ENCODE measurements at places on chromosomes 4 and X.

GRCh38 chrX:115373308-115373707, 83.8 kb downstream of the LUZP4 start:
- no peak for ATAC-seq

- peak; percentile 56 for ATAC-seq
Measured at GRCh38 chr4:26081795-26082498, 167.9 kb downstream of the SMIM20 start.

DNA sequence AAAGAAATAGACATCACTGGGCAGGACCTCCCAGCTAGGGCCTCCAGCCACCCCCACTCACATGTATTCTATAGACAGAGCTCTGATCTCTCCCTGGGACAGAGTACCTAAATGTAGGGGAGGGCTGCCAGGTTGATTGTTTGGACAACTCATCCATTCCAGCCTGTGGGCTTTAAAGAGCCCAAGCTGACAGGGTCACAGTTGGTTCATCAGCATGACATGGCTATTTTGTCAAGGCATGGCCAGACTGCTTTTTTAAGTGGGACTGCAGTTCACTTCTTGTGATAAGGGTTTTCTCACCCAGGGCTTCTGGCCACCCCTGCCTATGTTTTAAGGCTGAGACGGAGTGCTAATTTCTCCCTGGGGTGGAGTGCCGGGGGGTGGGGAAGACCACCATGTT, 63.3 kb downstream of the KLHL4 start:
- no peak for ATAC-seq

GRCh38 chrX:105221374-105221773, 880 bp upstream of the TEX13A start:
- no peak for ATAC-seq

- ATAC-seq = no peak
Measured at GRCh38 chr4:166042510-166043055, 169.5 kb downstream of the TLL1 start.

DNA sequence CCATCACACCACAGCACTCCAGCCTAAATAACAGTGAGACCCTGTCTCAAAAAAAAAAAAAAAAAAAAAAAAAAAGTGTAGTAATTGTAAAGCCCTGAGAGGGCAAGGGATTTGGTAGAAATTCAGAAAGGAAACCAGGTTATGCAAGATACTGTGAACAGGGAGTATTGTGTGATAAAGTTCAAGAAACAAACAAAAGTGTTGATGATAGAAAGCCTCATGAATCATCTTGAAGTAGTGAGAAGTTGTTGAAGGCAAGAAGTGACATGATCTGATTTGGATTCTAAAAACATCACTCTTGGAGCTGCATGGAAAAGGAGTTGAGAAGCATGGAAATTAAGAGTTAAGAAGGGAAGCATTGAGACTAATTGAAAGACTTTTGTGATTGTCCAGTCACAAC, 102.2 kb downstream of the RAP1GDS1 start:
- no peak for ATAC-seq

- ATAC-seq = no peak
Measured at GRCh38 chr4:168618577-168619265, 121.9 kb downstream of the PALLD start.

- no peak for ATAC-seq
Measured at GRCh38 chr4:39616651-39617050, 22.0 kb downstream of the SMIM14 start.

GRCh38 chr4:78885598-78885997, 53.6 kb downstream of the PAQR3 start:
- ATAC-seq = no peak

- ATAC-seq = no peak
Measured at GRCh38 chr4:138977524-138977923, 38.1 kb upstream of the NOCT start.

GRCh38 chrX:39705290-39705689, 392.5 kb downstream of the BCOR start:
- ATAC-seq = peak; percentile 94

DNA sequence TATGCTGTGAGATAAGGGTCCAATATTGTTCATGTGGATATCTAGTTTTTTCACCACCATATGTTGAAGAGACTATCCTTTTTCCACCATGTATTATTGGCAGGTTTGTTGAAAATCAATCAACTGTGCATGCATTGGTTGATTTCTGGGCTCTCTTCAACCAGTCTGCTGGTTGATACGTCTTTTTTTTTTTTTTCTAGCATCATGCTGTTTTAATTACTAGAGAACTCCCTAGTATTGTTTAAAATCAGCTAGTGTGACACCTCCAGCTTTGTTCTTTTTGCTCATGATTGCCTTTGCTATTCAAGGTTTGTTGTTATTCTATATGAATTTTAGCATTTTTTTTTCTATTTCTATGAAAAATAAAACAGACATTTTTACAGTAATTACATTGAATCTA, 123.9 kb downstream of the SLC7A11 start:
- no peak for ATAC-seq

DNA sequence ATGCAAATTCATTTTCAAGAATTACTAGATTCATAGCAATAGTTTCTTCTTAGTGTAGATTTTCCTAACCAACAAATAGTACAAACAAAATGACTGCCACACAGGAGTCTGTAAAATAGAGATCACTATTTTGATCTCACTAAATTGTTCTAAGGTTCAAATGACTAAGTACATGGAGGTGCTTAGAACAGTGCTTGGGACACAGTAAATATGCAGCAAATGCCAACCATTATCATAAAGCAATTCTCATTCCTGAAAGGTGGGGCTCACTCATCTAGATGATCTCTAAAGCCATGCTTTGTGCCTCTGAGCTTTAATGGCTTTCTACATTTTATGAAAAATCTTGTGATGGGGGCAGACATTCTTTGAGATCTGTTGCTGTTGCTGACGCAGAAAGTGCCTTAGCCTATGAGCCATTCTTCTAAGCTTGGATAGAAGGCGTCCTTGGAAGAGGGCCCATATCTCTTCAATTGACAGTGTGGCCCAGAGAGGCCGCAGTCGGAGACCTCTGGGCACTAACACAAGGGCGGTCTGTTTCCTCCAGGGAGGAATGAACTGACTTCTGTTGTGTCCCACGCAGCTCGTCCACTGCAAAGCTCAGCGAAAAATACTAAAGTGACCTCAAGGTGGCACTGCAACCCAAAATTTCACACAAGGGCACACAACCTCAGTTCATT, 23.5 kb downstream of the TLR10 start:
- ATAC-seq = peak; percentile 83

- no peak for ATAC-seq
Measured at GRCh38 chrX:17737986-17738713, 857 bp downstream of the SCML1 start.

DNA sequence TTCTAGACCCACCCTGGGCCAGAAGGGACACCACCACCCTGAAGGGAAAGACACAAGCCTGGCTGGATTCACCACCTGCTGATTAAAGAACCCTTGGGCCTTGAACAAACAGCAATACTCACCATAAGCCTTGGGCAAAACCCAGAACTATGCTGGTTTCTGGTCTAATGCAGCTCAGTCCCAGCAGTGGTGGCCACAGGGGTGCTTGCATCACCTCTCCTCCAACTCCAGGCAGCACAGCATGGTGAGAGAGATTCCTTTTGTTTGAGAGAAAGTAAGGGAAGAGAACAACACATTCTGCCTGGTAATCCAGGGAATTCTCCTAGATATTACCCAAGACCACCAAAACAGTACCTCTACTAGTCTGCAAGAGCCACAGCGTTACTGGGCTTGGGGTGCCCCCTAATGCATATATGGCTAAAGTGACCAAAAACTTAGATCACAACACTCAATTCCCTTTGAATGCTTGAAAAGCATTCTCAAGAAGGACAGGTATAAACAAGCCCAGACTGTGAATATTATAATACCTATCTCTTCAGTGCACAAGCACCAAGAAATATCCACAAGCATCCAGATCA, 25.7 kb downstream of the RNF128 start:
- no peak for ATAC-seq

GRCh38 chr4:1002131-1002630, 9.0 kb upstream of the SLC26A1 start:
- ATAC-seq = peak; percentile 49

GRCh38 chr4:119676101-119676500, 47.5 kb upstream of the PDE5A start:
- ATAC-seq = no peak

GRCh38 chr4:105547769-105548168, 4.7 kb upstream of the ARHGEF38 start:
- ATAC-seq = no peak

- no peak for ATAC-seq
Measured at GRCh38 chr4:38503689-38504395, 160.2 kb upstream of the KLF3 start.

- ATAC-seq = peak; percentile 92
Measured at GRCh38 chr4:38621028-38621684, 42.8 kb upstream of the KLF3 start.

DNA sequence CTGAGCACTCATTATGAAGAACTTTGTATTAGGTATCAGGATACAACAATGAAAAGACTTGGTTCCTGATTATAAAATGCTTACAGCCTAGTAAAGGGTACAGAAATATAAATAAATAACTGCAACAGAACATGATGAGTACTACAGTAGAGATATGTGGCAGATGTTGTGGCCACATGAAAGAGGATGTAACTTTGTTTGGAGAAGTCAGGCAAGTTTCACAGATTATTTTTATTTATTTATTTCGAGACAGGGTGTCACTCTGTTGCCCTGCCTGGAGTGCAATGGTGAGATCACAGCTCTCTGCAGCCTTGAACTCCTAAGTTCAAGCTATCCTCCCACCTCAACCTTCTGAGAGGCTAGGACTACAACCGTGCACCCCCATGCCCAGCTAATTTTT, 15.8 kb upstream of the UBE2K start:
- no peak for ATAC-seq

- ATAC-seq = no peak
Measured at GRCh38 chr4:26412381-26413372, 77.6 kb downstream of the CCKAR start.

GRCh38 chr4:83605210-83605609, 69.3 kb downstream of the GPAT3 start:
- ATAC-seq = no peak

GRCh38 chr4:120065974-120066516, 603 bp downstream of the MAD2L1 start:
- ATAC-seq = no peak

- ATAC-seq = no peak
Measured at GRCh38 chr4:30920043-30920442, 199.9 kb downstream of the PCDH7 start.

DNA sequence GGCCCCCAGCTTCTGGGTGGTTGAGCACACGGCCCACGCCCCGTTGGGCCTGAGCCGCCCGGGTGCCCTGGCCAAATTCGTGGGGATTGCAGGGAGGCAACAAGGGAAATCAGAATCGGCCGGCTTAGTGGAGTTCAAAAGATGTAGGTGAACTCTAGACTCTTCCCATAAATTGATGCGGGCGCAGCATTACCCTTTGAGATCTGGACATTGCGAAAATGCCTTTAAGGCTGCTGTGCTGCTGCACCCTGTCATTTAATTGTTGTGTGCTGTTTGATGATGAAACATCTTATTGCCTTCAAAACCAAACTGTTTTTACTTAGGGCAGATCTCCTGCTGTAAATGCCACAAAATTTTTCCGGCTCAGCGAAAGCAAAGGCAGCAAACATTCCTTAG, 409 bp upstream of the MPP1 start:
- peak; percentile 52 for ATAC-seq

- ATAC-seq = peak; percentile 4
Measured at GRCh38 chr4:3299976-3300671, 7.3 kb downstream of the RGS12 start.

- ATAC-seq = peak; percentile 48
Measured at GRCh38 chr4:6855692-6856297, 53.8 kb upstream of the TBC1D14 start.

GRCh38 chr4:2220016-2220630, 21.8 kb downstream of the HAUS3 start:
- ATAC-seq = peak; percentile 96

DNA sequence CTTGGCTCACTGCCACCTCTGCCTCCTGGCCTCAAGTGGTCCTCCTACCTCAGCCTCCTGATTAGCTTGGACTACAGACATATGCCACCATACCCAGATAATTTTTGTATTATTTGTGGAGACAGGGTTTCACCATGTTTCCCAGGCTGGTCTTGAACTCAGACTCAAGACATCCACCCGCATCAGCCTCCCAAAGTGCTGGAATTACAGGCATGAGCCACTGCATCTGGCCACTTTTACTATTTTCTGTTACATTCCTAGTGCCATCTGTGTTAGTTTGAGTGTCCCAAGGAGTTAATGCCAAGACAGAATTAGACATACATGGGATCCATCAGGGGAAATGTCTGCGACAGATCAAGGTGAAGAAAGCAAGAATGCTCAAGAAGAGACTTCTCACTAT, 288.2 kb upstream of the CTSO start:
- ATAC-seq = no peak

GRCh38 chrX:48910926-48911411, 477 bp downstream of the SLC35A2 start:
- ATAC-seq = peak; percentile 53

- ATAC-seq = no peak
Measured at GRCh38 chr4:42615131-42615763, 41.7 kb downstream of the ATP8A1 start.

GRCh38 chrX:46758163-46758955, 559 bp downstream of the SLC9A7 start:
- peak; percentile 52 for ATAC-seq

- ATAC-seq = no peak
Measured at GRCh38 chr4:71602289-71602900, 181.5 kb downstream of the GC start.

- no peak for ATAC-seq
Measured at GRCh38 chrX:150143721-150144440, 205.6 kb upstream of the EOLA2 start.

DNA sequence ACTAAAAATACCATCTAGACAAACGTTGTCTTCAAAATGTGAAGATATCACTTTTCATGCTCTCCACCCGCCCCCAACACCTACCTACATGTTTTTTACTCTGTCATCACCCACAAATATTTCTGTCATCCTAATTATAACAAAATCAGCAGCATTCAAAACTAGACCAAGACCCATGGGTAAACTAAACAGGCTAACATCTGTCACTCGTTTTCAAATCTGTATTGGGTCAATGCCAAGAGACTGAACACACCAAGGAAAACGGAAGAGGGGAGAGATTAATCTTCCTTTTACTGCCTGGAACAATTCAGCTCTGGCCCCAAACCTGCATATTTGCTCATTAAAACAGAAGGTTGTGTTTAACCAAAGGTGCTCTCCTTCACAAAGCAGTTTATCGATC, 17.5 kb downstream of the FAM184B start:
- no peak for ATAC-seq

DNA sequence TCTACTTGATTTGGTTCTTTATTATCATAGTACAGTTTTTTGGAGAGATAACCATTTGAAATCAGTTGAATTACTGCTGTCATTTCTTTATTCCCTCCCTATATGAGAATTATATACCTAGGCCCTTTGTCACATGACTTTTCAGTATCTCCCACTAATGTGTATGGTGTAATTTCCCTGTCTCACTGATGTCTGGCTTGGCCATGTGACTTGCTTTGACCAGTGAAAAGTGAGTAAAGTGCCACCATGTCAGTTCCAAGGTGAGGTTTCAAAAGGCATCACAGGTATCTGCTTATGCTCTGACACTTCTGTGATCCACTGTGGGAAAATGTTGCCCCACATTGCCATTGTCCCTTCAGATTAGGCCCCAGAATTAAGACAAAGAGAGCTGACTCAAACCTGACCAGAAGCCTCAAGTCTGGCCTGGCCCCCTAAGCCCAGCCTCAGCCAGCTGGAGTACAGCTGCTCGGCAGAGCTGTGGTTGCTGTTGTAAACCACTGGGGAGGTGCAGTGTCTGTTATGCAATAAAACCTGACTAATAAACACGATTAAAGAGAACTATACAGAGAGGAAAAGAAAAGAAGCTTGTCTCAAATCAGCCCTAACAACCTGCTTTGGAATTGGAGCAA, 27.5 kb downstream of the SETD7 start:
- no peak for ATAC-seq

- no peak for ATAC-seq
Measured at GRCh38 chr4:113943863-113944262, 35.6 kb downstream of the ARSJ start.
